NK-92 treated with Interleukin-12 subunit alpha and Interleukin-12 subunit beta, amount 100 ng/mL, for 24 hours (cell line): ENCODE measurements at places on chromosomes 12 and 14.

GRCh38 chr14:54698501-54698900, 131.6 kb downstream of the SAMD4A start:
- no peak for DNase-seq

GRCh38 chr14:71579331-71579730, 352.9 kb upstream of the RGS6 start:
- no peak for DNase-seq

DNA sequence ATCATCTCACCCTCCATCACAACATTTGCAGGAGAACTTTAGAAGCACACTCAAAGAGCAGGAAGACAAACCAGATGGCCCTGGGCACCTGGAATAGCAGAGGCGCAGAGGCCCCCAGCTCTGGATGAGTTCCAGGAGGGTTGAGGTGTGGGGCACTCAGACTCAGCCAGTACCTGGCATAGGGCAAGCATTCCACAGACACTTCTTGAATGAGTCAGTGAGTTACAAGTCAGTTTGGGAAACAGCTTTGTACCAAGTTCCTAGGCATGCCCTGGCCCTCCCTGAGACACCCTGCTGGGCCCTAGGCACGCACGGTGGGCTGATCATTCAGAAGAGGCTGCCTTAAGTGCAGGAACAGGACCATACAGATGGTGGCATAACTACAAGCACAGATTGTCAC, 54.3 kb downstream of the MAP3K9 start:
- no peak for DNase-seq

DNA sequence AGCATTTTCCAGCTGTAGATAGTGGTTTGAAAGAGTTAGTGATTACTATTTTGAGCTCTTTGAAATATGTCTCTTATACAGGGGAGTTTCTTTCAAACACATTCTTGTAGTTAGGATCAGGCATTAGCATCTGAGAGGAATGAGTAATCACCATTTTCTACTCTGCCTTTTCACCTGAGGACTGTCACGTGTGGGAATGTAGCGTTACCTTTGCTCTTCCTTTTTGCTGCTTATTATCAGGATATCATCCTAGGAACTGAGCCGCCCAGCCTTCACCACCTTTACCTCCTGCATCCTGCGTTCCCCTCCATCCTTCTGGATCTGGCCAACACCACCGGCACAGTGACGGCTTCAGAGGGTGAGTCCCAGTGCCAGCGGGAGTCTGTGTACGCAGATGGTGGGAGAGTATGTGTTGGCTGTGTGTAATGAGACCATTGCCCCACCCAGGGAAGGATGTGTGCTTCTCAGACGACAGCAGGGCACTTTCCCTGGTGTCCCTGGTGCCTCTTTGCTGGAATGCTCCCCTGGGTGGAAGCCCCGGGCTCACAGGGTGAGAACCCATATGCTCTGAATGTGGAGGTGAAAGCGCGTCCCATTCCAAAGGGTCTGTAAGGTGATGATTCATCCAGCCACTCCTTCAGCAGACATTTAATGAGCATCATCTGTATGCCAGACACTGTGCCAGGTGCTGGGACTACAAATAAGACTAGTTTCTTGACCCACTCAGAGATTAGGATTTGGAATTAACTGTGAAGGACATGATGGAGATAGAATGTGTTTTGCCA, 27.5 kb downstream of the GSG1 start:
- DNase-seq: no peak

DNA sequence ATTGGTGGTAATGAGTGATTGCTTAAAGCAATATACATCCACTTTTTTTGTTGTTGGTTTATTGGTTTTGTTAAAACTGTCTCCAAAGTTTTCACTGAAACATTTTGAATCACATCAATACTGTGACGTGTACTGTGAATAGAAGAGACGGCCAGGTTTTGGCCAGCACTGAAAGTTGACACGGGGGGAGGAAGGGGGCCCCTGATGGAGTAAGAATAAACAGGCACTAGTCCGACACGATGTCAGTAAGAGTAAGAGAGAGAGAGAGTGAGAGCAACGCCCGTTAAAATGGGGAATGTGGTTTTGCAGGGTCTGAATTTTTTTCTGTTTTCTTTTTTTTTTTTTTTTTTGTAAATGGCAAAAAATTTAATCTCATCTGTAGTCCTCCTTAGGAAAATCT, 14.7 kb downstream of the PEBP1 start:
- DNase-seq: no peak

- DNase-seq: no peak
Observed at GRCh38 chr12:124640056-124640455, 72.6 kb upstream of the NCOR2 start.

DNA sequence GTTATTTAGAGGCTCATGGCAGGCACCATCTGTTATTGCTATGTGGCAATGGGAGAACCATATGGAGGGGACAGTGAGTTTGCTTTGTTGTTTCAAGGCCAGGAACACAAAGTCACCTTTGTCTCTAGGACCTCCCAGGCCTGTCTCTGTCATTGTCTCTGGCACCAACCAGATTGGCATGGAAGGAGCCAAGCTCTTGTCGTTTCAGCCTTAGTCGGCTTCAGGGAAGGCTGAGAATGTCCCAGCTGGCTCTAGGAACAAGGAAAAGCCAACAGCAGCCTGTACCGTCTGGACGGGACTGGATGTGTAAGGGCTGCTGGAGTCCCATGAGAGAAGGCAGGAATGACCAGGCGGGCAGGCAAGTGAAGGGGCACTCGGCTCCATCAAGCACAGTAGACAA, 29.2 kb downstream of the RPH3A start:
- no peak for DNase-seq

DNA sequence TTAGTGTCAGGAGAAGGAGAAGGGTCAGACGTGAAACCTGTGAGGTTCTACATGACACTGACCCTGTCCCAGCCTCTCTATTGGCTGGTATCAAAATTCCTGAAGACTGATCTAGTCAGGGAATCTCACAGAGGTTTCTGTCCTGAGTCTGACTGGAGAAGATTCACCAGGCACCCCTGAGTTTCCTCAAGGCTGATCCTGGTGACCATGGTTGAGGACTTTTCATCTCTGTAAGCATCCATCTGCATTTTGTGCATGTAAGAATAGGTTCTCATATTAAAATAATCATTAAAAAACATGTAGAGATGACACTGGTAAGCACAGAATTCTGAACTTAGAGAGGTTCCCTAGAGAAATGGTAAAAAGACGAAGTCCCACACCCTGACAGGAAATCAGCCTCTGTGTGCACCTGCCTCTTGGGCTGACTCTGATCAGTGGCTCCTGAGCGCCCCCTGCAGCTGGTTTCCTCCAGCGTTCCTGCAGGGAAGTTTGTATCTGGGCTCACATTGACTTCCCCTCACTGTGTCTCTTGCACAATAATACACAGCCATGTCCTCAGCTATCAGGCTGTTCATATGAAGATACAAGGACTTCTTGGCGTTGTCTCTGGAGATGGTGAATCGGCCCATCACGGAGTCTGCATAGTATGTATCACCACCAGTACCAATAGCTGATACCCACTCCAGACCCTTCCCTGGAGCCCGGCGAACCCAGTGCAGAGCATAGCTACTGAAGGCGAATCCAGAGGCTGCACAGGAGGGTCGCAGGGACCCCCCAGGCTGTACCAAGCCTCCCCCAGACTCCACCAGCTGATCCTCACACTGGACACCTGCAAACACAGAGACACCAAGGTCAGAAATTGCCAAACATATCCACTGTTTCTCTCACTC, 991.9 kb downstream of the TMEM121 start:
- DNase-seq: peak; percentile 60

DNA sequence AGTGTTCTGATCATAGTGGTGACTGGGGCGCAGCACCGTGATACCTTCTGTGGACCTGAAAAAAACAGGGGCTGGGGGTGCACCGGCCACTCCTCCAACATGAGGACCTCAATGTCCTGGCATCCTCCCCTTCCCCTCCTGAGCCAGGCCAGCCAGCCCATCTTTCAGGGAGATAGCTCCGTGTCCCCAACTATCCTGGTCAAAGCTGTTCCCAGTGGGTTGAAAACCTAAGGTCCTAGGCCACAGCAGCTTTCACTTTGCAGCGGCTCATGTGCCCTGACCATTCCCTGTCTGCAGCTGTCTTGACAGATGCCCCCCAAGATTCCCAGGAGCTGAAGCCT, 75.7 kb downstream of the BCL11B start:
- no peak for DNase-seq

DNA sequence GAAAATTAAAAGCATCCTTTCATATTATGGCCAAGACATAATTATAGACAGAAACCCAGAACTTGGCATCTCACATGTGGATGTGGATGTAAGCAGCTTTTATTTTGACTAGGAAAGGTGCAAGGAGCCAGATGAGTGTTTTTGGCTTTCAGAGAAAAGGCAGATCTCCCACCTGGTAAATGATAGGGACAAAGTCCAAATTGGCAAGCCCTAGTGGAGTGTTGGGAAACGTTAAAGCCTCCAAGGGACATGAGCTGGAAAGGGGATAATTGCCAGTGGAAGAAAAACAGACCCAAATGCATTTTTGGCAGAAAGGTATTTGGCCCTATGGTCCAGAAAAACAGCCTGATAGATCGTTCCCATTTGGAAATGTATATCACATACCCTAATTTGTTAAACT, 60.1 kb downstream of the KLHL28 start:
- DNase-seq: no peak

DNA sequence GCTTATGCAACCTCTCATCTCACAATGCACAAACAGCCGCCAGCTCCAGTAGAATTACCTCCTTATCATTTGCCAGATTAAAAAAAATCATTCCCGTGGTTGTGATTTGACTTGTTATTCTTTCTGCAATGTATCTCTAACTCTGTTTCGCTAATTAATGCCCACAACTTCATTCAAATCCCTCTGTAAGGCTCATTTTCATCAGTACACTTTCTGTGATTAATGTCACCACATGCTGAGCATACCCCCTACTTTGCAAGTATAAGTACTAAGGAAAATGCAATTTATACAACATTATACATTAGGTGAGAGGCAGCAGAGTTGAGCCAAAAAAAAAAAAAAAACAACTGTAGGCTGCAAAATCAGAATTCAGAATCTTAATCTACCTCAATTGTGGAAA, 166.0 kb downstream of the FSCB start:
- no peak for DNase-seq

GRCh38 chr12:109885616-109886015, 5.3 kb upstream of the GLTP start:
- DNase-seq: no peak

GRCh38 chr12:100476013-100476751, 2.5 kb downstream of the NR1H4 start:
- DNase-seq: no peak

GRCh38 chr12:93237235-93237915, 140.3 kb upstream of the NUDT4 start:
- no peak for DNase-seq

DNA sequence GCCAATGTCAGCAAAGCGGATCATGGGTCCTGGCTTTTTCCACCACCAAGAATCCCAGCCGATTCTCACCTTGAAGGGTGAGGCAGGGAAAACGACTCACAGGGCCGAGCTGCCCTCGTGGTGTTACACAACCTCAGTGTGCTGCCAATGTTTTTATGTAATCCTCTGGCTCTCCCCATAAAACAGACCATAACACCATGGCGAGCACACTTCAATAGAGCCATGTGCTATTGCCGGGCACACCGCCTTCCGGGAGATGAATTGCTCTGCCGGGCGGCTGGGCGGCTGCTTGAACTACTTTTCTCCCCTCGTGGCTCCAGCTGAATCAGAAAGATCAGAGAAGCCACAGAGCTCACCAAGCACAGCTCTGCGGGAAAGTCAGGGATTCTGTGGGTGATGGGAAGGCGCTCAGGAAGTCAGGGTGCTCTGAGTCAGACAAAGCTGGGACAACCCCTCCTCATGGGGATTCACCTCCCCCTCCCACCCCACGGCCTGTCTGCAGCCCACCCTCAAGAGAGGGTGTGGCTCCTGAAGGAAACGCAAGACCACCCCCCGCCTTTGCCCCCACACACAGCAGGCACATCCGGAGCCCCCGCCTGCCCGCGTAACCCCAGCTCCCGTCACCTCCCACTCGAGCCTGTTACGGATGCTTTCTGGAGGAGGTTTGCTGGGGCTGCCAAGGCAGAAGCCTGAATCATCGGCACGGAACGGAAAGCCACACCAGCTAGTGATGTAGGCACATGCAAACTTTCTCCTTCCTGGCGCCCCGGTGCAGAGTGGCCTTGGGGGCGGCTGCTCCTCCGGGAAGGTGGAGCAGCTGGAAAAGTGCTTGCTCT, 1.8 kb downstream of the GALNT9 start:
- DNase-seq: no peak

- DNase-seq: no peak
Observed at GRCh38 chr14:94022532-94023411, 3.4 kb upstream of the OTUB2 start.

DNA sequence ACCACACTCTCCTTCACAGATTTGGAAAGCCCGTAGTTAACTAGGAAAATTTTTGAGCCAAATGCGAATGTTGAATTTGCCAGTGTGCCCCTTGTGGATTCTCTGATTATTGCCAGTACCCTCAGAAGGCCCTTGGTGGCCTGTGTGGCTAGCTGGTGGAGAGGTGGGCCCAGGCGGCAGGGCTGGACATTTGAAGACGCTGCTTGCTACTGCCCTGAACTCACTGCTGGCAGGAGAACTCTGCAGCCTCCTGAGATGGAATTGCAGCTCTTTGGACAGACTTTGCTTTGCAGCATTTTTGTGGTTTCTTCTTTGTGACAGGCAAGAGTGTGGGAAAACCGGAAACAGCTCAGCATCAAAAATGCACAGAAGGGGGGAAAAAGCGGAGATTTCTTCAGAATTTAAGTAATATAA, 97.6 kb downstream of the TGFB3 start:
- no peak for DNase-seq

GRCh38 chr12:125076103-125076502, 10.9 kb downstream of the AACS start:
- DNase-seq: no peak

DNA sequence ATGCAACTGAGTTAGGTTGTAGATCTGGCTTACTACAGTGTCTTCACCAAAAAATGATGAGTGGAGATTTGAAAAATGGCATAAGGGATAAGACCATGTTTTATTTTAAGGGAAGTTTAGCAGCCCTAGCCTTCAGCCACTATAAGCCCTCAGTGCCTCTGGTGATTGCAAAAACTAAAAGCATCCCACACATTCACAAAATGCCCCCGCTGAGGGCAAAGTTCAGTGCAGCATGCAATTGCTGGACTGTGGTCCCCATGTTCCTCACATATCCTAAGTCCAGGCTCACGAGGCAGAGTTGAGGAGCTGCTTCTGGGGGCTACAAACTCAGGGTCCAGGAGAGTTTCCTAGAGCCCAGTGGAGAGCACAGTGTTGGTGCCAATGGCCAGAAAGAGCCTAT, 29.6 kb upstream of the NCOR2 start:
- no peak for DNase-seq

DNA sequence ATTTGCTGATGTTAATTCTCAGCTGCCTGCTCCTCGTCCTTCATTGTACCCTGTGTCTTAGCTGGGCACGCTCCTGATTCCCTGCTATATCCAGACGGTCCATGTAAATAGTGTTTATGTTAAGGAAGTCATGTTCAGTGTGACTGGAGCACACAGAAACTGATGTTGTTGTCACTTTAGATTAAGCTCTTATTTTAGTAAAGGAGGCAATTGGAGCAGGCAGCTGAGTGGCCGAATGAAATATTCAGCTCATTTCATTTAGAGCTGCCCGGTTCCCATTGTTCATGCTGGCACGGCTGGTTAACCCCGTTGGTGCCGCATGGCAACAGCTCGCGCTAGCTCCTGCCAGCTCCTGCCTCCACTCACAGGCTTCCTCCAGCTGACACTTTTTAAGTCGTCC, 446.8 kb upstream of the SOX5 start:
- DNase-seq: no peak
